ENCODE measurements at places on chromosomes 5 and 9.

- no peak for DNase-seq
Observed at GRCh38 chr5:151058891-151059489, 21.8 kb downstream of the TNIP1 start.

GRCh38 chr9:112867275-112867991, 23.2 kb downstream of the SLC46A2 start:
- DNase-seq = no peak

DNA sequence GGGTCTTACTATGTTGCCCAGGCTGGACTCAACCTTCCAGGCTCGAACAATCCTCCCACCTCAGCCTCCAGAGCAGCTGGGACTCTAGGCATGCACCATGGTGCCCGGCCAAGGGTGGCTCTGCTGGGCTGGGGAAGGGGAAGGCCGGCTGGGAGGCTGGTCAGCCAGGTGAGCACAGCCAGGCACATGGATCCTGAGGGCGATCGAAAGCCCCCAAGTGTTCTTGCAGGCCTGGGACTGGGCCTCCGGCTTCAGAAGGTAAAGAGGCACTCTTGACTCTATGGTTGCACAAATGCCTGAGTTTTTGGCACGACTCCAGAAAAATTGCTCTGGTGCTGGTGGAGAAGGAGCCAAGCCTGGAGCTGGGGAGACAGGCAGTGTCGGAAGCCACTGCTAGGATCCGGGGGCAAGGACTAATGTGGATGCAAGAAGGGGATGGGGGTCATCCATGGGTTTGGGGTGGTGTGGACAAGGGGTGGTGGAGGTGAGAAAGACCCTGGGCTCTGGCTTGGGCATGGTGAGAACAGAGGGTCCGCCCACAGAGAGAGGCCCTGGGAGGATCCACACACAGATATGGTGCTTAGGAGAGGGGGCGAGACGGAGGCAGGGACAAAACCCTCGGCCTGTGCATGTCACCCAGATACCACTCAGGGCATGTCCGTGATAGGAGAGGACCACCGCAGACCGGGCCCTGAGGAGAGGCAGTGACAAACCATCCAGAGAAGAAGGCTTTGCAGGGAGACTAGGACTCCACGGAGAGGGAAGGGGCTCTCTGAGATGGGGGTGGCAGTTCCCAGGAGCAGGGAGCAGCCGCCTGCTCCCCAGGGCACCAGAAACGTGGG, 51.1 kb upstream of the COL5A1 start:
- DNase-seq = no peak

DNA sequence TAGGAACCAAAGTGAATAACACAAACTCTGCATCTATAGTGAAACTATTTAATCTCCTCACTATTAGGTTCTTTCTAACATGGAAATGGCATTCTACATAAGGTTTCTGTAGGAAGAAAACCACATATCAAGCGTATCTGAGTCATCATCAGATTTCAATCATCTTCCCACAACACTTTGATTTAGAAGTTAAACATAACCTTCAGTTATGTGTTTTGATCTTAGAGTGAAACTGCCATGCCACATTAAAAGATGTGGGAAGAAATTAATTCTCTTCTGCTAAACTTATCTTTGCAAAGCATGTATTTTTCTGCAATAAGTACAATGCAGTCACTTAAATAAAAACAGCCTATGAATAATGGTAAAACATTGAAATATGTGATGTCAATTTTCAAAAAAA, 55.0 kb downstream of the MEF2C start:
- no peak for DNase-seq

DNA sequence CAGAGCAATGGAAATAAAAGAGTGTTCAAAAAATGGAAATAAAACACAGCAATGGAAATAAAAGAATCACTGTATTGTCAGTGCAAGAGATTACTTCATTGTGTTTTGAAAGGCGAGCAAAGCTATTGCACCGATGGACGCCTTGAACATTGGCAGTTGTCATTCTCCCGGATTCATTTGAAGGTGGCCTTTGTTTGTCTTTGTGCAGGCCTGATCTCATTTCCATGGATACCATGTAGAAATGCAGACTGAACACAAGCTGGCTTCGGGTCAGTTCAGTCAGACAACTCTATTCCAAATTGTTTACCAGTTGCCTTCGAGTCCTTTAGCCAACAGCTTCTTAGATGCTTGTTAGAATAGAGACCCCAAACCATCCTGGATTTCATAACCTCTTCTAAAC, 8.3 kb downstream of the ITGA2 start:
- peak; percentile 54 for DNase-seq

- DNase-seq = no peak
Observed at GRCh38 chr5:33857037-33857436, 34.8 kb downstream of the ADAMTS12 start.

DNA sequence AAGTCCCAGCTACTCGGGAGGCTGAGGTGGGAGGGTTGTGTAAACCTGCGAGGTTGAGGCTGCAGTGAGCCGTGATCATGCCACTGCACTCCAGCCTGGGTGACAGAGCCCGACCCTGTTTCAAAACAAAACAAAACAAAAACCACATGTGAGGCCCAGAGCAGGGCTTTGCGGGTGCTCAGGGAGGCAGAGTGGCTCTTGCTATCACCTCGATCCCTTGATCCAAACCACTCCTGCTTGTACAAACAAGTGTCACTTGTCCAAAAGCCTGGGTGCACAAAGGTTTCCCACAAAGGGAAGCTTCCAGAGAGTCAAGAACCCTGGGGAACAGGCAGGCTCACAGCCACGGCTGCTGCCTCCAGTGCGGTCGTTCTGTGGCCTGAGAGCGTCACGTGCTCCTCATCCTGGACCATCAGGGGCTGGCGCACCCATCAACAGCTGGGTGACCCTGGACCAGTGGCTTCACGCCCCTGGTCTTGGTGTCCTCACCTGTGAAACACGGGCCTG, 162.7 kb downstream of the C9orf50 start:
- peak; percentile 73 for DNase-seq

- DNase-seq = no peak
Observed at GRCh38 chr9:73806876-73807275, 655.2 kb downstream of the ANXA1 start.

- no peak for DNase-seq
Observed at GRCh38 chr9:86563350-86563749, 209.1 kb upstream of the TUT7 start.

DNA sequence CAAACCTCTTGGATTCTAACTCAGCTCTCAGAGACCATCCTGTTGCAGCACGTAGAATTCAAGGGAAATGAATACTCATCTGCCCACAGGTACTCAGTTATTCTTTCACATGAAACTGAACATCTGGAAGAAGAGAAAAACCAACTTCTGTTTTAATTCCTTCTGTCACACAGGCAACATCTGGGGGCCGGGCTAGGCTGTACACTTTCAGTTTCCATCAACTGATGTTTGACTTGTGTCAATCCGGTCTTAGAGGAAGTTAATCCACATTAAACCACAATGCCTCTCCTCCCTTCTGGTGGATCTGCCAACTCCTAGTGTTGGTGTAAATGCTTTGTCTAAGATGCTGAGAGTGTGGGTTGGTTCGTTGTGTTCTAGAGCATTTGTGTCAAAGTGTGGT, 17.6 kb downstream of the DMRT3 start:
- DNase-seq = no peak

DNA sequence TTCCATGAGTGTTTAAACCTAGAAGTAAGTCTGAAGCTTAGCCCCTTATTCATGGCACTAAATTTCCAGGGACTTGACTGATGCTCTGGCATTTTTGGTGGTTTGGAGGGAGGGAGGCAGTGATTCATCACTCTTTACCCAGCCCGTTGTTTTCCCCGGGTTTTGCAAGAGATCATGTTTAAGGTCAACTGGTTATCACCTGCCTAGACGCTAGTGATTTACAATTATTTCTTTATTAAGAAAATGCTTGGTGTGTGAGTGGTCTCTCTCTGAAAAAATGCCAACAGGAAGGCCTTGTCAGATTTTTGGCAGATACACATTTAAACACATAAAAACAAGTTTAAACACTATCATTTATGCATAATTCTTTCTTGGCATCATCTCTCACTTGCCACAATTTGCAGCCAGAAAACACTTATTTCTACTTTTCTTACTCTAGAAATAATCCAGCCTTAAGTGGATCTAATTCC, 737.9 kb upstream of the ZNF608 start:
- DNase-seq = no peak

Measured in head of caudate nucleus (tissue), 42 donors.